ENCODE measurements at places on chromosomes 5 and 9. TPM values are rescaled to one million over a fixed set of nuclear protein-coding genes. Genes with fewer than 3 reads are reported as not detected.

The TNFSF15 gene
- 3.9 TPM for total RNA-seq

The PCDHGB7 gene
- total RNA-seq, result 0.07 TPM

The FBP2 gene
- total RNA-seq, result not detected

The PCDHB4 gene
- not detected for total RNA-seq

The FAM200C gene
- 0.51 TPM for total RNA-seq

The C9orf50 gene
- total RNA-seq, result not detected

The FABP6 gene
- total RNA-seq, result not detected

The PLEKHG4B gene
- total RNA-seq, result not detected

The FOXD4L3 gene
- 0.29 TPM for total RNA-seq

The TMEM215 gene
- total RNA-seq, result not detected

The OLFM1 gene
- 5.3 TPM for total RNA-seq

The PCDHB9 gene
- total RNA-seq, result not detected

The SOX30 gene
- 0.12 TPM for total RNA-seq

The TAF11L5 gene
- not detected for total RNA-seq

The SLC27A4 gene
- 25.3 TPM for total RNA-seq

The LCN2 gene
- total RNA-seq, result not detected

The INSL6 gene
- not detected for total RNA-seq

The HAVCR2 gene
- 215 TPM for total RNA-seq

The GMCL2 gene
- not detected for total RNA-seq

The CXXC5 gene
- 0.85 TPM for total RNA-seq

The IL9 gene
- total RNA-seq, result 0.51 TPM

The PLAC8L1 gene
- 0.96 TPM for total RNA-seq

The GPX3 gene
- not detected for total RNA-seq

The PIP5KL1 gene
- 1.8 TPM for total RNA-seq

The SLC23A1 gene
- total RNA-seq, result 4.0 TPM

The PARP8 gene
- 91.4 TPM for total RNA-seq

The SPATA31C1 gene
- not detected for total RNA-seq

The MRPL36 gene
- total RNA-seq, result 60.2 TPM

The LIFR gene
- total RNA-seq, result not detected

The TAF1L gene
- total RNA-seq, result not detected

The JAKMIP2 gene
- total RNA-seq, result 6.3 TPM

The CCDC192 gene
- not detected for total RNA-seq

The PPP2R2B gene
- 1.3 TPM for total RNA-seq

The MAMDC4 gene
- total RNA-seq, result 26.0 TPM

The EFNA5 gene
- not detected for total RNA-seq

The SLC45A2 gene
- 0.34 TPM for total RNA-seq

The FKTN gene
- total RNA-seq, result 11.1 TPM

The SLC35A4 gene
- total RNA-seq, result 96.5 TPM

The KCNN2 gene
- total RNA-seq, result not detected

The NXNL2 gene
- total RNA-seq, result not detected

The TOR2A gene
- 17.9 TPM for total RNA-seq

The RNF183 gene
- 0.34 TPM for total RNA-seq

The PCDHGA5 gene
- 0.46 TPM for total RNA-seq

The SLCO6A1 gene
- total RNA-seq, result not detected

The FAM78A gene
- 105 TPM for total RNA-seq

The KIF4B gene
- 0.07 TPM for total RNA-seq

The LTC4S gene
- 1.7 TPM for total RNA-seq

The SLC25A2 gene
- total RNA-seq, result 0.56 TPM

The ARL10 gene
- 8.5 TPM for total RNA-seq

The SLC36A3 gene
- total RNA-seq, result not detected

The CSF2 gene
- total RNA-seq, result 240 TPM

The CCDC69 gene
- 53.6 TPM for total RNA-seq

The PHF2 gene
- 28.2 TPM for total RNA-seq

The NCS1 gene
- 1.0 TPM for total RNA-seq

The NR6A1 gene
- total RNA-seq, result 0.81 TPM

The NR4A3 gene
- total RNA-seq, result 9.8 TPM

The SPATA31D4 gene
- not detected for total RNA-seq

The SLC34A1 gene
- total RNA-seq, result 0.32 TPM
